ENCODE measurements at places on chromosomes 11 and 22. TPM values are rescaled to one million over a fixed set of nuclear protein-coding genes. Genes with fewer than 3 reads are reported as not detected.

Gene SWAP70
- total RNA-seq = 28.2 TPM

Gene TEX12
- total RNA-seq = 0.17 TPM

Gene TMEM191C
- 2.6 TPM for total RNA-seq

Gene IL10RA
- 0.26 TPM for total RNA-seq

Gene OR56A1
- not detected for total RNA-seq

Gene CHADL
- 3.1 TPM for total RNA-seq

Gene PGAP2
- 12.4 TPM for total RNA-seq

Gene EMID1
- 0.50 TPM for total RNA-seq

DNA sequence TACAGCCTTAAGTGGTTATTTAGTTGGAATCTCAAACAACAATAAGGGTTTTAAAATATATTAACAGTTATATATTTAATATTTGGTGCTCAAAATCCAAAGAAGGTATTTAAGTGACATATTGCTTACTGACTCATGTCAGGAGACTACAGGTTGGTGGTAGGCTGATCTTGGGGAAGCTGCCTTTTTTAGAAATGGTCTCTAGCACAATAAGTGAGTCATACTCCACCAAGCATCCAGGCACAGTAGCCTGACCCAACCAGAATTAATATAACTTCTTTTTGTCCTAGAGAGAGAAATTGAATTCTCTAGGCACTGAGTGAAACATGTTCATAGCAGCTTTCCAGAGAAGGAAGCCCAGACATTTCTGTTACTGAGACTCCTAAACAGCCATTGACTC is 868.5 kb upstream of the TENM4 start:
- peak; percentile 17 for DNase-seq

GRCh38 chr22:39039306-39040126 is 1.1 kb upstream of the APOBEC3F start:
- DNase-seq = no peak

GRCh38 chr11:10473371-10473770 is 18.3 kb downstream of the AMPD3 start:
- DNase-seq = no peak

DNA sequence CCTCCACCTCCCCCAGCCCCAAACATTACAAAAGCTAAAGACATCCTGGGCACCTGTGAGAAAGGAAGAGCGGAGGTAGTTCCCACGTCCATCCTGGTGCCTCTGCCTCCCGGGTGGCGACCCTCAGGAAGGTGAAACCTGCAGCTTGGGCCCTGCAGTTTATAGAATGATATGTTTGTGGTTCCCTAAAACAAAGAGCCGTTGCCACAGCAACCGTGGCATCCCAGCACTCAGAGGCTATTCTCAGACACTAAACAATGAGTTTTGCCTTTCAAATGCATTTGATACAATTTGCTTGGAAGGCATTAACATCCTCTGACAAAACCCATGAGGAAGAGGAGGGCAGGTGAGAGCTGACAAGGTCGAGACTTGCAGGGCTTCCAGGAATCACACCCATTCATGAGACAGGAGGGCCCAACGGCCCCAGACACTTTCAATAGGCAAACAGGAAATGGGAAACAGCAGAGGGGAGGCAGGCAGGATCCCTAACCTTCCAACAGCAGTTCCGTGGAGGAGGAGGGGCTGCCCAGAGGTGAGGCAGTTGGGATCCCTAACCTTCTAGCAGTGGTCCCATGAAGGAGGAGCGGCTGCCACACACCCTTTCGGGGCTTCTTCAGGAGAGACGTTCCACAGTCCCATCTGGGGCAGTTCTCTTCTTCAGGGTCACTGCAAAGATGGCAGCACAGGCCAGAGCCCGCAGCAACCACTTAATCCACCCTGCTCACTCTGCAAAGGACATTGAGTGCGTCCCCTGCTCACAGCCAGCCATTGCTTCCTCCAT is 379.2 kb downstream of the SHANK2 start:
- no peak for DNase-seq

DNA sequence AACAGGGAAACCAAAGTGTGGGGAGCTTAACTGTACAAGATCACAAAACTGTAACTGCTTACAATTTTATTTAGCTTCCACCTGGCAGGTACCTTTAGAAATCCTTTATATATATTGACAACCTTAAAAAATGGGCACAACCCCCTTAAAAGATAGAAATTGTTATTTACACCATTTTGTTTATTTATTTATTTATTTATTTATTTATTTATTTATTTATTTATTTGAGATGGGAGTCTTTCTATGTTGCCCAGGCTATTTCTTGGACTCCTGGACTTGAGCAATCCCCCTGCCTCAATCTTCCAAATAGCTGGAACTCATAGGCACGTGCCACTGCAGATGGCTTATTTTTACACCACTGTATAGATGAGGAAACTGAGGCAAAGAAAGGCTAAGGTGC is 74.5 kb downstream of the INSC start:
- DNase-seq = no peak

GRCh38 chr11:70552167-70553150 is 154.1 kb downstream of the CTTN start:
- DNase-seq = no peak

- no peak for DNase-seq
These were observed 233.4 kb upstream of the KIRREL3 start for GRCh38 chr11:127233998-127234397.

DNA sequence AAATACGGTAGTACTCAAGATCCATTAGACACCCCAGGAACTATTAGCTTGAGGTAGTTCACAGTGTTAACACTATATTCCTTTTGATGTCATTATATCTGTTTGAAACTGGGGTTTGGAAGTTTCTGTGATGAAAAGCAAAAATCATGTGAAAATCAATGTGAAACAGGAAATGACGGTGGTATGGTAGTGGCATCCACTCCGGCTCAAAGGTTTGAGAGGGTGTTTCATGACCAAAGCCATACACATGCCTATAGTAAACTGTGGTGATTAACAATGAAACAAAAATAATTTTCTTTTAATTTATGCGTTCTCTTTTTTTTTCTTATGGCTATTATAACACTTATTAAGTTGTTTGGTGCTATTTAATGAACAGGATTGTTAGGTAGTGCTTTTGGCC is 10.9 kb downstream of the RAB38 start:
- DNase-seq = no peak

DNA sequence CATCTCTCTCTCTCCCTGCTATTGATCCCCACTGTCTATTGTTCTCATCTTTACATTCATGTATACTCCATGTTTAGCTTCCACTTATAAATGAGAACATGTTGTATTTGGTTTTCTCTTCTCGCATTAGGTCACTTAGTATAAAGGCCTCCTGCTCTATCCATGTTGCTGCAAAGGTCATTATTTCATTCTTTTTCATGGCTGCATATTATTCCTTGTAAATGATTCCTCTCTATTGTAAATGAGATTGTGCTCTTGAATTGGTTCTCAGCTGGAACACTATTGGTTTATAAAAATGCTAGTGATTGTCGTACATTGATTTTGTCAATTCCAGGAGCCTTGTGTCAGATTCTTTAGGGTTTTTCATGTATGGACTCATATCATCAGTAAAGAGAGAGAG is 13.5 kb downstream of the ACRV1 start:
- no peak for DNase-seq

- no peak for DNase-seq
These were observed 2.0 kb upstream of the JAML start for GRCh38 chr11:118226781-118227180.

- no peak for DNase-seq
These were observed 9.5 kb upstream of the TSG101 start for GRCh38 chr11:18536209-18536608.

DNA sequence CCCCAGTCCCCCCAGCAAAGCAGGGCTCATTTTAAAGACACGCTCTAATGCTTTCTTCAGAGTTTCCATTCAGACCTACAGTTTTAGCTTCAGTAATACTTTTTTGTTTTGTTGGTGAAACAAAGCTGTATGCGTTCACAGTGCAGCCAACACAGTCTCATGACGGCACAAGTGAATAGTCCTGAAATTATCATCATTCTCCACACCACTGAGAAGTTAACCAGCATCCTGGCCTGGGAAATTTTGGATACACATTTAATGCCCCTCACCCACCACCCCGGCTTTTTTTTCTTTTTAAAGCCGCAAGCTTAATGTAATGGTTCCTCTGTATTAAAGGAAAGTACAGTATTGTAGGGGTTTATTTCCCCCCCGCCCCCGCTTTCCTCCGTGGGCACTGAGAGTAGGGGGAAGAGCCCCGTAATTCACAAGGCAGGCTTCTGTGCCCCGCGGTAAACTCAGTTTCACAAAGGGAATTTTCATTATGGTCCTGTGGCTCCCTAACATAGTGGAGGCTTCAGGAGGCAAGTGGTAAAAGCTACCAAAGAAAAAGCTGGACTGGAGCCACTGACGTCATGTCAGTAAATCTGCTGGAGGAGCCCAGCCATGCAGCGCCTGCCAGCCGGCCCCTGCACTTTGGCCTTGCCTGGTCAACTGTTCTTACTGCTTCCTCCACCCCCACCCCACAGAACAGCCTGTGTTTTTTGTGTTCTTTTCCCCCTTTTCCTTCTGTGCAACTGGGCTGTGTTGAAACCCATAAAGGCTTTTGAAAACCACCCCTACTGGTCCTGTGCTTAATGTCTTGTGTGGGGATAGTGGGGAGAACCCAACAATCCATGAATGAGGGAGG is 18.2 kb downstream of the TEAD1 start:
- DNase-seq = peak; percentile 99

DNA sequence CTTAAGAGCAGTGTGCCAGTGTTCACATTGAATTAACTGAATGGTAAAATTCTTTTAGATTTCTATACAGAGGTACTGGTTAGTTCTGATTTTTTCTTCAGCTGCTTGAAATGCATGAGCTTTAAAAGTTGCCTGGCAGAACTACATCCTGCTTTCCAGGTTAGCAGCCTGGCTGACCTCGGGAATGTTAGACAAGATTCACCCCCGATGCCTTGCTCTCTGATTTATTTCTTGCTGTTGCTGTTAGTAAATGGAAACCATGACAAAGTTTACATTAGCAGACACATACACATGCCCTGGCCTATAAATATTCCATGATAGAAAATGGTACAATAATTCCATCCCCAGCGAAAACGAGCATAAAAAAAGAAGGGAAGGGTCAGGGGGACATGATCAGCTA is 47.0 kb downstream of the WT1 start:
- no peak for DNase-seq

GRCh38 chr11:58068655-58069054 is 37.9 kb downstream of the OR6Q1 start:
- DNase-seq = no peak

GRCh38 chr11:67445515-67445914 is 2.2 kb upstream of the CORO1B start:
- DNase-seq = no peak

- peak; percentile 67 for DNase-seq
These were observed 288.6 kb upstream of the SORL1-AS1 start for GRCh38 chr11:121741351-121741760.

GRCh38 chr11:34165786-34166555 is 60.5 kb downstream of the NAT10 start:
- DNase-seq = no peak

GRCh38 chr11:1410366-1411291 is 20.9 kb downstream of the BRSK2 start:
- peak; percentile 3 for DNase-seq

- no peak for DNase-seq
These were observed 129.1 kb upstream of the THY1 start for GRCh38 chr11:119552106-119552485.

- no peak for DNase-seq
These were observed 128.3 kb downstream of the NTM start for GRCh38 chr11:131498631-131499160.

DNA sequence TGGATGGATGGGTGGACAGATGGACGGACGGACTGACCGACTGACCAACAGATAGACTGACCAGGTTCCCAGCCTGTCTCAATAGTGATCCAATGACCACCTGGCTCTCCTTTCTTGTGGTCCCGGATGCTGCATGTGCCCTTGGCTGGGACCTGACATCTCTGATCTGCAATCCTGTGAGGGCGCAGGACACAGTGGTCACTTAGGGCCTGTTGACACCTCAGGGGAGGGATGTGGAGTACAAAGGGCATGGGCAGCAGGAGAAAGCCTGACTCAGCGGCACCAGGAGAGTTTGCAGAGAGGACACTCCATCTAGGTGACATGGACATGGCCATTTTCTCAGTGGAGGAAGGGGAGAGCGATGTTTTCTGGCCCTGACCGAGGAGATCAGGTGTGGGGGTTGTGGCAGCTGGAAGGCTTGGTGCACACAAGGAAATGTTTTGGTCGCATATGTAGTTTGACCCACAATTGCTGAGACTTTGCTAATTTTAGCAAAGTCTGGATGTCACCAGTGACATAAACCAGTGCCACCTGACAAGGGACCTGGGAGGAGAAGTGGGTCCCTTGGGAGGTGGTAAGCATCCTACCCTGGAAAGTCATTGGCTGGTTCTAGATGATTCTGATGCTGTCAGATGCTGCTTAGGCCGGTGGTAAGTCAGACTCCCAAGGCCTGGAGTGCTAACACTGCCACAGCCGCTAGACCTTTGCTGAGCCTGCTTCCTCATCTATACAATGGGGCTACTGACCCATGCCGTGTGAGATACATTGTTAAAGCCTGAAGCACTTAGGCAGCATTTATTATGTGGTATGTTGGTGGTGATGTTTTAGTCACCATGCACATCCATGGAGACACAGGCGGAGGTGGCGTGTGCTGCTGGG is 50.7 kb downstream of the CD82 start:
- DNase-seq = no peak
